Endothelial cell (in vitro differentiated cells): ENCODE measurements at places on chromosomes 4 and X.

DNA sequence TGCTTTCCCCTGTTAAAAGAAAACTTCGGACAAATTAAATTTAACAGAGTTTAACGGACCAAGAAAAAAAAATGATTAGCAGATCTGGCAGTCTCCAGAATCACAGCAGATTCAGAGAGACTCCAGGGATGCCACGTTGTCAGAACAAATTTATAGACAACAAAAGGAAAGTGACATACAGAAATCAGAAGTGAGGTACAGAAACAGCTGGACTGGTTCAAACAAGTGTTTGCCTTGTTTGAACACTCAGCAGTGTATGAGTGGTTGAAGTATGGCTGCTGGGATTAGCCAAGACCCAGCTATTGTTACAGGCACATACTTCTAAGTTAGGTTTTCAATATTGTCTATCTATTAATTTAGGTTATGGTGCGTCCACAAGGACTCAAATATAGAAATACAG lies 19.1 kb downstream of the PIR start:
- no peak for DNase-seq

DNA sequence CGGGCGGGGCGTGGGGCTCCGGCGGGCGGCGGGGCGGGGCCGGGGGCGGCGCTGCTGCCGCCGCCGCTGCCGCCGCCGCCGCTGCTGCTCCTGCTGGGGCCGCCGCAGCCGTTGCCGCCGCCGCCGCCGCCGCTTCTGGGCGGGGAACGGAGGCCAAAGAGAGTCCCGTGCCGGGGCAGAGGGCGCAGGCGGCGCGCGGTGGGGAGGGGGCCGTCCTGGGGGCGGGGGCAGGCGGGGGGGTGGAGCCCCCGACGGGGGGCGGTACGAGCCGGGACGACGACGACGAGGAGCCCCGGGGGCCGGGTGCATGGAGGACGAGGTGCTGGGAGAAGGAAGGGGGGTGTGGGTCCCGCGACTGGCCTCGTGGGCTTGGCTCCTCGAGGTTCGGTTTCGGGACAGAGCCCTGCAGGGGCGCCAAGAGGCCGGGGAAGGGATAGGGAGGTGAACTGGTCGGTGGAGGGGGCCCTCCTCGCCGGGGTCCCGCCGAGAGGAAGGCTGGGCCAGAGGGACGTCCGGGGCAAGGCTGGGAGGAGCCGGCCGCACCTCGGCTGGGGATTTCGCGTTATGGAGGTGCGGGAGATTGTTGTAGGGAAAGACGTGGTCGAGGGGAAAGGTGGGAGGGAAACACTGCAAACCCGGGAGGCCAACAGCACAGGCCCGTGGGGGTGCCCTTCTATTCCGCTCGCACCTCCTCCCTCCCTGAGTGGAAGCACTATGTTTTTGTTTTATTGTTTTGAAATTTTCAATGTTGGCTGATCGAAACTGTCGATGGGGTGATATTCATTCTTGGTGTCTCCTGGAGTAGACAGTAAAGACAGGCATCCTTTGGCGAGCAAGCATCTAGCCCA lies 1.9 kb downstream of the BCORL1 start:
- peak; percentile 42 for DNase-seq

DNA sequence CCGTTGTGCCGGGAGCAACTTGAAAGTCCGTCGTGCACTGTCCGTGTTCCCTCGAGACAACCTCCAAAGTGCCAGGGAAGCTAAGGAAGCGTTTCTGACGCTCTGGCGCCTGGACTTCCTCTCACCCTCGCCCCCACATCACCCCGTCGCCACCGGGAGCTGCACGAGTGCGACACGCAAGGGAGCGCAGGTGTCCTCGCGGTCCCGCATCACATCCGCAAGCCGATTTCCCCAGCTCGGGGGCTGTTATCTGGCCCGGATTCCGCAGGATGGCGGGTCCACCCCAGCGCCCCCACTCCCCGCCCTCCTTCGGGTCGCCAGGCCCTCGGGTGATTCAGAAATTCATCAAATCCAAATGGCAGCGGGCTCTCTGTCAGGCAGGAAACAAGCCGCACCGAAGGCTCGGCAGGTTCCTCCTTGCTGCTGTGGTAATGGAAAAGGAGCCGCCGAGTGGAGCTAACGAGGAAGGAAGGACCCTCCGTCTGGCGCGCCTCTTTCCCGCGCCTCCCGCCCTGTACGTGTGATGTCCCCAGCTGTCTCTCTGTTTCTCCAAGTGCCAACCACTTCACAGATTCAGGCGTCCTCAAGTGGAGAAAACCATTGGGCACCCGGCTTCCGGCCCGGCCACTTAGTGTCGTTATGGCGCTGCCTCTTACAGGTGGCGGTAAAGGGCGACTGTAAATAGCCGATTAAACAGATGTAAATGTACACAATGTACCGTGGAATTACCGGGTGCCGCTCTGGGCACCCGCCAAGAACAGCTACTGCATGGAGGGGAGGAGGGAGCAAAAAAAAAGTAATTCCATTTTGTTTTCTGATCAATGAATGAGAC lies 921 bp upstream of the SETD7 start:
- peak; percentile 50 for DNase-seq

GRCh38 chrX:18983666-18984380 lies at the start of gene PHKA2:
PHKA2 (minus strand) TSS chrX:18984114; CDS start chrX:18983932, 182 bp downstream.
- DNase-seq: peak; percentile 45

- peak; percentile 9 for DNase-seq
Measured at GRCh38 chr4:54067166-54067565, 2.8 kb upstream of the CHIC2 start.
